ENCODE measurements at places on chromosomes 7 and 10.
A peak's percentile ranks its signal among the peaks of the same experiment; 100 is the strongest.

- no peak for DNase-seq
These were observed 153.7 kb downstream of the TFPI2 start for GRCh38 chr7:93736668-93737369.

GRCh38 chr7:70790215-70791073 is 341.5 kb upstream of the GALNT17 start:
- no peak for DNase-seq

- DNase-seq, result no peak
These were observed 75.9 kb downstream of the PFKFB3 start for GRCh38 chr10:6278519-6279120.

- no peak for DNase-seq
These were observed 758 bp downstream of the DPCD start for GRCh38 chr10:101588879-101589278.

DNA sequence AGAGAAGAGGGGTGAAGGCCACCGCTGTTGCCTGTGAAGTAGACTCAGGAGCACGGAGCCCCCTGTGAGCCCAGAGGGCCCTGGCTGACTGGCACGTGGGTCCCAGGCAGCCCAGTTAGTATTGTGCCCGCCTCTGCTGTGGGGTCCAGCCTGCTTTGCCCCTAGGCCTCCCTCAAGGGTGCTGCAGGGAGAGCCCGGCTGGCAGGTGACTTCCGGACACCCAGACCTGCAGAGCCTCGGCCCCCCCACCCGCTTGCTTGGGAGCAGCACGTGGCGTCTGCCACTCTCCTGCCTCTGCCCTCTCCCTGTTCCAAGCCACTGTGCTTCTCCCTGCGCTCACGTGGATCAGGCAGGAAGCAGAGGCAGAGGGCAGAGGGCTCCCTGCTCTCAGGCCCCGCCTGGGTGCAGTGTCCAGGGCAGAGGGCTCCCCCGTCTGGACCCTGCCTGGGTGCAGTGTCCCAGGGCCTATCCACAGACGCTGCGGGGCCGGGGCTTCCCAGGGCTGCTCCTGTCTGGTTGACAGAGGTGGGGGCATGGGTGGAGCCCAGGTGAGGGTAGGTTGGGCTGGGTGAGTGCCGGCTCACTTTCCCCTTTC is 88.4 kb downstream of the DNAJB6 start:
- peak; percentile 32 for DNase-seq

- DNase-seq, result no peak
These were observed 28.8 kb upstream of the ZRANB1 start for GRCh38 chr10:124913167-124913566.

DNA sequence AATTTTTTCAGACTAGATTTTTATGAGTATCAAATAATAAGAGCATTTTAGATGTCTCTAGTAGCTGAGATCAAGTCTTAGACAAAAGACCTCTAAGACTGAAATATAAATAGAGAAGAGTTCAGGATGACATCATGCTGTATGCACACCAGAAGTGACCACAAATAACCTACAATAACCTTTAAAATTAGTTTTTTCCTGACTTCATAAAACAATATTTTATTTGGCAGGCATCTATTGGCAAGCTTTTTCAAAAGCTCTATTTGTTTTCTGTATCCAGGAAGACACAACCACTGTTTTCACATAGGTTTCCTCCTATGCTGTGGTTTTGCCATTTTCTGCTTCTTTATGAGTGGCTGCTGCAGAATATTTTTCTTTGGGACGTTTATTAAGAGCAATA is 359.1 kb downstream of the CRPPA start:
- no peak for DNase-seq

DNA sequence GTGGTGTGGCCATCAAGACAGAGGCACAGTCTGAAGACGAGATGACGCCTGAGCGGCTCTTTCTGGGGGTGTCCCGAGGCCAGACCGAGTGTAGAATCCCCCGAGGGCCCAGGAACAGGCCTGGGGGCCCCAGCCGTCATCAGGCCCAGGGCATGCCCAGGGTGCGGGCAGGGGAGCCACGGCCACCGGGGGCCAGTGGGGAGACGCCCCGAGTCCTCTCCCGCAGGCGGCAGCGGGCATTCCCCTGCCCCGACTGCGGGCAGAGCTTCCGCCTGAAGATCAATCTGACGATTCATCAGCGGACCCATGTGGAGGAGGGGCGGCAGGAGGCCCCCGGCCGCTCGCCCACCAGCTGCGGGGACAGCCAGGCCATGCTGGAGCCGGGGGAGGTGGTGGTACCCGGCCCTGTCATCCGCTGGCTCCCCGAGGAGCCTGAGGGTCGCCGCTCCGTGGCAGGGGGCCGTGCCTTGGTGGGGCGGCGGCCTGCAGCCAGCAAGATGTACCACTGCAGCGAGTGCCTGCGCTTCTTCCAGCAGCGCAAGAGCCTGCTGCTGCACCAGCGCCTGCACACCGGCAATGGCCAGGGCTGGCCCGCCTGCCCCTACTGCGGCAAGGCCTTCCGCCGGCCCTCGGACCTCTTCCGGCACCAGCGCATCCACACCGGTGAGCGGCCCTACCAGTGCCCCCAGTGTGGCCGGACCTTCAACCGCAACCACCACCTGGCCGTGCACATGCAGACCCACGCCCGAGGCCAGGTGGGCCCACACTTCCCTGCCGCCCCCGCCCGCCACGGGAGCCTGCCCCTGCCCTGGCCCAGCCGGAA is 19.7 kb downstream of the ZNF783 start:
- no peak for DNase-seq

DNA sequence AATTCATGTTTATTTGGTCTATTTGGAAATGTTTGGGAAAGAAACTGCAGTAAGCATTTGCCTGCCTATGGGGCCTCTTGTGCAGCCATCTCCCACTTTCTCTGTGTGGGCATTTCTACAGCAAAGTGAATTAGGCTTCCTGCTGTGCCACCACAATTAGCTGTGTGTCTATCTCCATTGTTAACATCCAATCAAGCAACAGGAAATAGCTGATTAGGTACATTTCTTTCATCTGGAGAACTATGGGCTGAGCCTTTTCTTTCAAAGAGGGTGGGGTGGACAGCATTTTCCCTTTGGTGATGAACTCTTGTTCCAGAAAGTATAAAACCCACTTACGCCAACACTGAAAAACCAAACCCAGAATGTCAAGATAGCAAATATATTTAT is 640.0 kb downstream of the ACTR3B start:
- DNase-seq, result no peak
